Activated naive CD4-positive, alpha-beta T cell treated with anti-CD3 and anti-CD28 coated beads, Interleukin-2, amount 50 U/mL, for 16 hours (primary cell): ENCODE measurements at places on chromosomes 4 and X.

DNA sequence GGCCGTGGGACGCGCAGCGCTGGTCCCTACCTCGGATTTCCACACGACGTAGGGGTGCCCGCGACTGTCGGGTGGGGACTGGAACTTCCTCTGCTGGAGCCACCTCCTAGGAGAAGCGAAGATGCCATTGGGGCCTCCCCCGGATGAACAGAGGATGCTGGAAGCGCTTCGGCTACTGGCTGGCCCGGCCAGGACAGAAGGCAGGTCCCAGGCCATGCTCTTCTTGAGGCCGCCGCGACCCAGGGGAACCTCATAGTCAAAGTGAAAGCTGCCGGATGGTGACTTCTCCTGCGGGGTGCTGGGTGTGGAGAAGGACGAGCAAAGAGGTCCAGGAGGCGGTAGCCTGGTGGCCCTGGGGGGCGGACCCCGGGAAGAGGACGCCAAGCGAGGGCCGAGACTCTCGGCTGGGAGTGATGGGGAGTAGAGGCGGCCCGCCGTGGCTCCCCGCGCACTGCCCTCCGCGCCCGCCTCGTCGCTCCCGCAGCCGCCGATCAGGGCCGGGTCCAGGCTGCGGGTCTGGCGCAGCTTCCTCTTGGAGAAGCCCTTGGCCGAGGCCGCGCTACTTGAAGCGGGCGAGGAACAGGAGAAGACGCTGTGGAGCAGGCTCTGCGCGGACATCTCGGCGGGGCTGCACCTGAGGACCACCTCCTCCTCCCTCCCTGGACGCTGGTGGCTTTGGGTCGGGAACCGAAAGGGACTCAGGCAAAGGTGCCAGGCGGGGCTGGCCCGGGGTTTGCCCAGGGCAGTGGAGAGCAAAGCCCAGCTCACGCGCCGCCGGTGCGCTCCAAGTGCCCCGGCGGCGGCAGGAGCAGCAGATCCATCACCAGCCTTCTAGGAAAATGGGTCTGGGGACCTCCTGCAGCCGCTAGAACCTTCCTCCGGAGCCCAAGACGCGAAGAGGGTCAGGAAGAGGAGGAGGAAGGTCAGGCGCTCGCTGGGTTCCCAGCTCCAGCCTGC, 1.2 kb downstream of the ARHGAP6 start:
- no peak for DNase-seq

GRCh38 chr4:92968556-92968955, 664.8 kb downstream of the GRID2 start:
- no peak for DNase-seq

DNA sequence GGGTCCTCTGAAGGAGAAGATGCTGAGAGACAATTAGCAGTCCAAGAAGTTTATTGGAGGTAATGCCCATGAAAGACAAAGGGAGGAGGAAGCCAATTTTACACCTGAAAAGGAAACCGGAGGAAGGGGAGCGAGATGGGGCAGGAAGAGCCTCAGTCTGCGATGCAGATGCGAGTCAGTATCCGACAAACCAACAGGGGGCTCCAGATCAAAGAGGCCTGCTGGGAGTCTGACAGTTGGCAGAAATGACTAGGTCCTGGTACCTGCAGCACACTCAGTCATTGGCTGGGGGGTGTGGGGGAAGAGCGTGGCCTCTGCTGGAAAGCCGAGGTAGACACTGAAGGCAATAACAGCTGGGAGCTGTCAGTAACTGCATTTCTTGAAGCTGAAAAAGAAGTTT, 231.1 kb upstream of the CENPE start:
- no peak for DNase-seq

GRCh38 chr4:187235456-187236170, 512.0 kb upstream of the FAT1 start:
- no peak for DNase-seq

DNA sequence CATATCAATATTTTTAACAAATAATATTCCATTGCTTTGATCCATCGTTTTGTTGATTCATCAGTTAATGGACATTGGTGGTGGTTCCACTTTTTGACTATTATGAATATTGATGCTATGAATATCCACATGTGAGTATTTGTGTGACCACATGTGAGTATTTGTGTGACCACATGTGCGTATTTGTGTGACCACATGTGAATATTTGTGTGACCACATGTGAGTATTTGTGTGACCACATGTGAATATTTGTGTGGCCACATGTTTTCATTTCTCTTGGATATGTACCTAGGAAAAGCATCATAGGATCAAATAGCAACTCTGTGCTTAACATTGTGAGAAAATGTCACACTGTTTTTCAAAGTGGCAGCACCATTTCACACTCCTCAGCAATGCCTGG, 433.6 kb upstream of the FRG1 start:
- DNase-seq: no peak

DNA sequence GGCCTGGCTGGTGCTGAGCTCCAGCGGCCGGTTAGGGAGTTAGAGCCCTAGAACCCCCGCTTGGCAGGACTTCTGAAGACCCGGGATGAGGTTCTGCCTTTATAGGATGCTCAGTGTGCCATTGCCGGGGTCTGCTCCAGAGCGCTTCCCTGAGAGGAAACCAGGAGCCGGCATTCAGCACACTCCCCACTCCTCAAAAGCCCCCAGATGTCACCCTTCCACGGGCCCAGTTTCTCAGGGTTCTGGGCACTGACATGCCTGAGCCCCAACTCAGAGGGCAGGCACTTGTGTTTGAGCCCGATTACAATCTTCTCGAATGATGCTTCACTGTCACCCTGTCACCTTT, 6.5 kb downstream of the NKX3-2 start:
- DNase-seq: no peak

DNA sequence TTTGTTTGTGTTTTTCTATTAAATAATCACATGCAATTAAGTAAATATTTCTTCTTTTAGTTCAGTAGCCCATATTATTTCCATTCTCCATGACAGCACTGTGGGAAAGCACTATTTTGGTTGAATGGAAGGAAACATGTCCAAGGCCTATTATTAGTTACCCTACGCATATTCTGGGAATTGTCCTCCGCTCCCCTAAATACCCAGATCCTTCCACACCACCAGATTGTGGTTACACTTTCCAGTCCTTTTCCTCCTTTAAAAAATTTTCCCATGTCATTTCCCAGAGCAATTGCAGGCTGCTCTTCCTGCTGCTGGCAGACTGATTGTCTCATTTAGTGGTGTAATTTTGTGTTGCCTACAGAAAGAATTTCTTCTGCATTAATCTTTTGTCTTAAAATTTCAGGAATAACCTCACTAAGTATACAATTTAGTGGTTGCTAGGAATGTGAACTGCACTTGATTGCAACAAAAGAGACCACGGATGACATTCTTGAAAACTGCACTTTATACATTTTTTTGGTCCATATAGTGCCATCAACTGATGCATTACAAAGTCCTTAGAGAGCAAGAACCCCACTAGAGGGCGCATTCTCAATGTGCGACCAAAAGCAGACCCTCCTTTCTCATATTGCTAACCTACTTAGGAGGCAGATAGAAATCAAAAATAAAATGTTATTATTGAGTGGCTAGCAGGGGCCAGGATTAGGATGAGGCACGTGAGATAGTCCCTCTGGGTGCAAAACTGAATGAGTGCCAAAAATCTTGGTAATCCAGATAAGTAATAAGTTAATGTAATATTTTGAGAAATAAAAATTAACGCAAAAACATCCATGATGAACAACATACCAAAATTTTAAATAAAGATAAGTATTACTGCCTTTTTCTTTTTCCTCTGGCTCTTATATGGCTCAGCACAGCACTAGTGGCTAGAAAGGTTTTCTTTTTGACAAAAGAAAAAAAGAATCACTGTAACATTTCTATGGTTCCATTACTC, 98.8 kb upstream of the IQCM start:
- DNase-seq: no peak

DNA sequence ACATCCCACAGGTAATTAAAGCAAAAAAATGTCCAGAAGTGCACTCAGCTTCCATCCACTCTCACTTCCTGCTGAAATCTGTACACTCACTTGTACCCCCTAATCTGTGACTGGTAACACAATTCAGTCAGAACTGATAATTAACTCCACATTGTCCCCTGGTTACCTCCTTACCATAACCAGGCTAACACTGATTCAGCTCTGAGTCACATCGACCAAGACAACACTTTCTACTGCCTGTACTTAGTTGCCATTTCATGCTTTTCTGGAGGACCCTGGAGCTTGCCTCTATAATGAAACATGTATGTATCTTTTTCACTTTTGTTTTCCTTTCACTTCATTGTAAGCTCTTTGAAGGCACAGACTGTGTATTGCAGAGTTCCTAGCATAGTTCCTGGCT, 130.9 kb upstream of the GABRG1 start:
- DNase-seq: no peak

DNA sequence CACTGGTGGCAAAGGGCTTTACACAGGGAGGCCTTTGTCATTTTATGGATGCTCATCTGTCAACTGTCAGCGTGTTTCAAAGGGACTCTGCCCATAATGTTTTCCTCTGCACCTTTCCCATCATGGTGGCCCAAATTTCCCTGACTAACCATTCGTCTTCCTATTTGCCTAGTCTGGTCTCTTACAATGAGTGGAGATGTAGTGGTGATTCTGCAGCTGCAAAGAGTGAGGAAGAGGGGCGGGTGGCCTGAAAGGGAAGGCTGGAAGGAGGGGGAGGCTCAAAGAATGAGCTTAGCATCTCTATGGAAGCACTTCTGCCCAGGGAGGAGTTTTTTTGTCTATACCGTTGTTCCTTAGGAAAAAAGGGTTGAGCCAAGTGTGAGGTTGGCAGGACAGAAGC, 447.5 kb downstream of the NKX6-1 start:
- no peak for DNase-seq

DNA sequence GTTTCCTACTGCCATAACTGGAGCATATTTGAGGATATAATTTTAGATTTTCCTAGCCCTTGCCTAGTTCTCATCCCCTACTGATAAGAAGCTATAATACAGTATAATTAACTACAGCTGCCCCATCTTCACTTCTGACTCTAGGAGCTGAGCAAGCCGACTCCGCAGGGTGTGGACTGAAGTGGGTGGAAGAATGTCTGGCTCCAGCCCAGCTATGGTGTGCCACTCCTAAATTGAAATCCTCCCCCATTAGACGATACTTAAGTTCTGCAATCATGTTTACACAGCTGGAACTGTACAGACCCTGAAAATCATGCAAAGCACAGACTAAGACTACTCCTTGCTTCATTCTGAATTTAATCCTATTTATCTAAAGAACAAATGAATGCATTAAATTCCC, 93.1 kb downstream of the PCDH19 start:
- DNase-seq: no peak

GRCh38 chr4:141047228-141047884, 85.9 kb downstream of the RNF150 start:
- DNase-seq: no peak
